C1 segment of cervical spinal cord (tissue), 14 donors: ENCODE measurements at places on chromosomes 5 and 9.

DNA sequence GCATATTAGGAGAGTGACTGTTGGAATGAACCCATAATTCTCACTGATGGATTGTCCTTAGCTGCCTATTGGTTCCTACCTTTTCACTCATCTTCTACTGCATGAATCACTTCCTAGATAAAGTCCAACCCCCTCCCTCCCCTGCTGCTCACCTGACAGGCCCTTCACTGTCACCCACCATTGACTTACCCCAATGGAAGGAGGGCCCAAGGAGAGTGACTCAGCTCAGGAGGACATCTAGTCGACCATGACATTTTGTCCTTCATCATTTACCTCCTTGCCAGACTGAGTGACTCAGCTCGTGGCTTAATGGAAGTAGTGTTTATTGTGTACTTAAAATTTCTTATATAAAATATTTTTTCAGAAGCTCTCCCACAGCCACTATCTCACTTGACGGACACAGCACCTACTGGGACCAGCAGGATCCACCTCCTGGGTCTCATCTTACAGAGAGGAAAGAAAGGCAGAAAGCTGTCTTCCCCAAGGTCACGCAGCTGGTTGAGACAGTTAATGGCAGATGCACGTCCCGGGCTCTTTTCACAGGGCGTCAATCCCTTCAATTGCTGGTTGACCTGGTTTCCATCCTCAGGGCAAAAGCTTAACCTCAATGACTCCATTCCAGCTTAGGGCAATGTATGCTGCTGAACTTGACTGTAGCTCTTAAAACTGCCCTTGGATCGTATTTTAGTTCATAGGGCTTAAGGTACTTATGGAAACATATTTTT is 142.3 kb downstream of the MARCHF11 start:
- no peak for DNase-seq

DNA sequence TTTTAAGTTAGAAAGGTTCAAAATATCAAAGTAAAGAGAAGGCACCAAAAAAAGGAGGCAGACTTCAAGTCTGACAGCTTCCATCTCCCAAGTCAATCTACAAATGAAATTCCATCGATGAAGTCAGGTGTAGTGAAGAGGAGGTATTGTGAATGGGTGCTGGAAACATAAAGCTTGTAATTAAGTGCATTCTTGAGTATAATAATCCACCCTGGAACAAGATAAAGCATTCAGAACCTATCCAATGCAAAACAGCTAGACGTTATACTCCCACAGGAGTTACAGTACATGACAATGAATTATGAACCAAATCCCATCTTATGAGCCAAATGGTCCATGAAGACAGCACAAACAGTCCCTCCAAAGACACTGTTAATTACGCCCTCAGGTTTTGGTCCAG is 22.3 kb downstream of the BNC2 start:
- DNase-seq = no peak

- no peak for DNase-seq
Measured at GRCh38 chr9:18256568-18256967, 217.4 kb upstream of the ADAMTSL1 start.

GRCh38 chr5:18984559-18985080 is 1003.4 kb downstream of the CDH18 start:
- no peak for DNase-seq

GRCh38 chr5:32390819-32391591 is 53.5 kb downstream of the ZFR start:
- no peak for DNase-seq

DNA sequence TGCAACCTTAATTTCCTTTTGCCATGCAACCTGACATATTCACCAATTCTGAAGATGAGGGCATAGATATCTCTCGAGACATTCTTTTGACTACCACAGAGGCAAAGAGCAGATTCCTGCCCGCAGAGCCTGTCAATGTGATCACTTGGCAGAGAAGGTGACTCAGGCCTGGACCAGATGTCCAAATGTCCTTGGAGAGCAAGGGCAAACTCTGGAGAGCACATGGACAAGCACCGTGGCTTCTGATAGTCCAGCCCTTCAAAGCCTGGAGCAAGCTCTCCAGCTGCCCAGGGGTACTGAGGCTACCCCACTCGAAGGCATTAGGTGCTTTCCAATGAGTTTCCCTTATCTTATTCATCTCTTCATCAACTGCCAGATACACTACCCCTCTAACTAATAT is 50.4 kb upstream of the ALDH1B1 start:
- no peak for DNase-seq

DNA sequence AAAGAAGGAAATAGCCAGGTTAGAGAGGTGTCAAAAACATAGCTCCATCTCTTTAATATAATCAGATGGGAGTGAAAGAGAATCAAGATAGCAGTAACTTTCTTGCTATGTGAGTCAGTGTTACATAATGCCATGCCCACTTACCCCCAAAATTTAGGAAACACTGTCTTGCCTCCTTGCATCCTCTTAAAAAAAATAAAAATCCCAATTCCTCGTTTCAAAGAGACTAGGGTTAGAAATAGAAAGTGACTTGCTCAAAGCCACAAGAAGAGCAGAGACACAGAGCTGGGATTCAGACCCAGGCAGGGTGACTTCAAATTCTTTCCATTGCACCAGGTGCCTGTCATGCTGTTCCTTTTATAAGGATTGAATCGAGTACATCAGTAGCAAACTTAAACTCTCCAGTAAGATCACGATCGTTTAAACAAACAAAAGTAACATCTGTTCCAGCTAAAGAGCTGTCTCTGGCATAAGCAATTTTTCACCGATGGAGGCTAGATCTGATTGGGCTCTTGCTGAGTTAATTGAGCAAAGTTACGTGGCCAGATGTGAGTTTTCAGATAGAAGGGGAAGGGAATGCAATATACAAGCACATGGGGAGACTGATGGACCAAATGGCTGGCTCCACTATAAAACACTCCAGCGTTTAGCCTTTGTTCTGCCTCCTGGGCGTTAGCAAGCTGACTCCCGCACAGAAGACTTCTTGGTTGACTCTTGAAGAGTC is 176.9 kb downstream of the PALM2AKAP2 start:
- no peak for DNase-seq

DNA sequence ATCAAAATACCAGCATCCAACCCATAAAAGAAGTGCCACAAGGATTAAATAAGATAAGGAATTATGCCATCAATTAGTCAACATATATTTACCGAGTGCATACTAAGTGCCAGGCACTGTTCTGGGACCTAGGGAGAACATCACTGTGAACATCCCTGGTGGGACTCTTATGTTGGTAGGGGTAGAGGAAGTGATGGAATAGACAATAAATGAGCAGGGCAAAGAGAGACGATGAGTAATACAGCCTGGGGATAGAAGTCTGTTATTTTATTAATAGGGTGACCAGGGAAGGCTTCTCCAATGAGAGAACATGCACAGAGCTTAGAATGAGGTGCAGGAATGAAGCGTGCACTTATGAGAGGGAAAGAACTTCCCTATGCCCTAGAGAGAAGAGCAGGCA is 47.4 kb upstream of the VLDLR start:
- no peak for DNase-seq

DNA sequence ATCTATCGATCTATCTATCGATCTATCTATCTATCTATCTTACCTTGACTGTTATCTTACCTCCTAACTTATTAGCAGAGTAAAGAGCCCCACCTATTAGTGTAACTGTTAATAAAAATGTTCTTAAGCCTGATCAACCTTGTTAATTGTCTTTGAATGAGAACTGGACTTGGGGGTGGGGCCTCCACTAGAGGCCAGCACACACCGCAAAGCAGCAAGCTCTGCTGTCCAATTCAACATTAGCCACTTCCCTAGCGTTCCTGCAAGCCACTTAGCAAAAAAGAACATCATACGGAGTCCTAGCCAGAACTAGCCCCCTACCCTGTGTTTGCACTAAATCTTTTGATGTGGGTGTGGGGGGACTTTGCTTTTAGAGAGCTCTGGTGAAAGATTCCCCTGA is 515.8 kb downstream of the KDM4C start:
- no peak for DNase-seq

DNA sequence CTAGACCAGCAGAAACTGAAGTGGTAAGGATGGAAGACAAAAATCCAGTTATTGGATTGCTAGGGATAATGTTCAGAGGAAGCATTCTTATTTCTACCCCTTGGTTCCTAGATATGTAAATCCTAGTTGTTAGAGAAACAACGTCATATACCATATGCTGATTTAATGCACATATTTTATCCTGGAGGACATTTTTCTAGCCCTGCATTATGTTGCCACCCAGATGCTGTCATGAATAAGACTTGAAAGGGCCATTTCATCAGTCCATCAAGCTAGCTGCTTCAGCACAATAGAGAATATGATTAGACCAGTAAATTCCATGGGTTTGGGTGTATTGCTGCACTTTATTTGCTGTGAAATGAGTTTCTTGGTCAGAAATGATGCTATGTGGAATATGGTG is 1736.4 kb downstream of the MAT2B start:
- DNase-seq = no peak

DNA sequence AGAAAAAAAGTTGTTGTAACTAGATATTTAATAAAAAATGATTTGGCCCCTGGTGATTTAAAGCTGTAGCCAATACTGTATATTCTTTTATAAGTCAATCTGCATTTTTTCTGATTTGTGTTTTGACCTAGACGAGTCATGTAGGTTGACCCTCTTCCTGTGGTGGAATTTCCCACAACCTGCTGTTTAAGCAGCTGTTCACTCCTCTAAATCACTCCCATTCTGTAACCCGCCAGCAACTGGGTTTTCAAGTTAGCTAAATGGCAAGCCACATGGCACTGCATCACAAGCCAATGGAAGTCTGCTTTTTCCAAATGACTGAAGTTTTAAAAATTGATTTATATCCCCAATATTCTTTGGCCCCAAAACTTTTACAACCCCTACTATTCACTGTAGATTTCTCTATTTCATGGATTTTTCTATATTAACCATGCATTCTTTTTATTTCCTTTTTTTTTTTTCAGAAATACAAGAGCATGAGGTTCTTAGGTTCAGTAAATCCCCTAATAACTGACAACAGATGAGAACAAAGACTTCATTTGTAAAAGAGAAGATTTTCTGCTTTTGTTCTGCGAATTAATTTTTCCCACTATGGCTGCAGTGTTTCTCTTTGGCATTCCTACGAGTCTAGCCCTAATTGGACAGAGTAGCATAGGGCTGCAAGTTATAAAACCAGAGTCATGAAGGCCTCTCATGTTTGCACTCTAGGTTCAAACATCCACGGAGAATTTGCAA is 184.5 kb upstream of the TLE4 start:
- no peak for DNase-seq

DNA sequence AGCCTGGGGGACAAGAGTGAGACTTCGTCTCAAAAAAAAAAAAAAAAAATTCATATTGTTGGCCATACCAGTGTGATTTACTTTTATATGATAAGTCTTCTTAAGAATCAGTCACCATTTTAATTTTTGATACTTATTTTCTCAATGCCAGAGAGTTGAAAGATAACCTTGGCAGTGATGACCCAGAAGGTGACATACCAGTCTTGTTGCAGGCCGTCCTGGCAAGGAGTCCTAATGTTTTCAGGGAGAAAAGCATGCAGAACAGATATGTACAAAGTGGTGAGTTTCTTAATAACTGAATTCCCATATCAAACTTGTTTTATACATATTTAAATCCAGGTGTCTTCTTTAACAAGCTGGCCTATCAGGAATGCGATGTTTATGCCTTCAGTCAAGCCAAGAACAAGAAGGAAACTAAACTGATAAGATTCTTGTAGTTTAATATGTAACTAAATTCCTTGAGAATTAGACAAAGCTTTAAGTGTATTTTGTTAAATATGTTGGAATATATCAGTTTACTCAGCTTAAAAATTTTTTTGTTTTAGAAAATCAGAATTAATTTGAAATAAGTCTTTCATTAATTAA is 81.5 kb downstream of the NIPBL start:
- DNase-seq = no peak

- DNase-seq = no peak
Measured at GRCh38 chr5:13976867-13977830, 32.7 kb upstream of the DNAH5 start.

DNA sequence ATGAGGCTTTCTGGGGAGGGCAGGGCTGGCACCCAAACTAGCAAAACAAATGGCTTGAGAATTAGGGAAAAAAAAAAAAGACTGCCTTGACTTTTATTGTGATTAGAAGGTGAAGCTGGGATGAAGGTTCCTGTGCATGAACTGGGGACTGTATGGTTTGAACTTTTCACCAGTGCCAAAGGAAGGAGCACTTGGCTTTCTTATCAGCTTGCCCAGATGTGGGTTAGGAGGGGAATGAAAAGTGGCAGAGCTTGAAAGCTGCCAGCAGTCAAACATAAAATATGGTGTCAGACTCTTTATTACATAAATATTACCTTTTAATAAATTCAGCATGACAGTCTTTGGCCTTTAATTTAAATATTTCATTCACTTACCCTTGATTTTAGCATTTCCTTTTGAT is 182.5 kb downstream of the PSAT1 start:
- DNase-seq = no peak

- DNase-seq = no peak
Measured at GRCh38 chr5:7650755-7651154, 200.2 kb downstream of the CFAP90 start.

DNA sequence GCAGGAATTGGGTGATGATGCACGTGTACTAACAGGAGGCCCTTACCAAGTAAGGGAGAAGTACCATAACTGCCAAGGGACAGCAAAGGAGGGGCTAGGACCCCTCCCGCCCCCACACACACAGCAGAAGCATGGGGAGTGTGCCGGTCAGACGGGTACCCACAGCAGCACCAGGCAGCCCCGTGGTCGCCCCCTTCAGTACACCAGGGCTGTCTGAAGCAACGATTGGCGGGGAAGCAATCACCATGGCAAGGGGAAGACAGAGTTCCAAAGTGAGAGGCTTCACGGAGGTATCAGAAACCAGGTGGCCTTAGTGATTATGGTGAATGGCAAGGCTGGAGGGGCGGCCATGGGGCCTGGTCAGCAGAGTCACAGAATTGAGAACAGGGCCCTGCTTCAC is 72.2 kb downstream of the CAMSAP1 start:
- no peak for DNase-seq
